ENCODE measurements at places on chromosomes 6 and 20. TPM values are rescaled to one million over a fixed set of nuclear protein-coding genes. Genes with fewer than 3 reads are reported as not detected.

Gene TREM2
- total RNA-seq = not detected

Gene CCN6
- total RNA-seq = not detected

Gene KHDC1
- total RNA-seq = 10.2 TPM

Gene WFDC10B
- not detected for total RNA-seq

Gene PTP4A1
- 47.0 TPM for total RNA-seq

Gene ISM1
- 5.0 TPM for total RNA-seq

Gene ITPA
- total RNA-seq = 54.7 TPM

Gene NMBR
- total RNA-seq = not detected

Gene WFDC9
- total RNA-seq = not detected

Gene ZNF311
- total RNA-seq = 2.3 TPM

Gene POU5F1
- 0.47 TPM for total RNA-seq

Gene TPBG
- 35.2 TPM for total RNA-seq

Gene IPCEF1
- total RNA-seq = 1.5 TPM

Gene ID1
- total RNA-seq = 377 TPM

Measured in mesothelial cell of epicardium (in vitro differentiated cells).